H9 (cell line): ENCODE measurements at places on chromosomes 1 and 21. TPM values are rescaled to one million over a fixed set of nuclear protein-coding genes. Genes with fewer than 3 reads are reported as not detected.
A peak's percentile ranks its signal among the peaks of the same experiment; 100 is the strongest.

Gene MAP10
- total RNA-seq, result 1.2 and 1.3 TPM in 2 replicates

Gene KIAA0040
- total RNA-seq, result 5.0 and 5.2 TPM in 2 replicates

Gene LCE1B
- not detected in 2 replicates for total RNA-seq

Gene ZNF593OS
- not detected in 2 replicates for total RNA-seq

Gene ARHGEF2
- 103 and 111 TPM in 2 replicates for total RNA-seq

Gene FAM78B
- 1.6 and 2.3 TPM in 2 replicates for total RNA-seq

Gene PCSK9
- total RNA-seq, result 72.2 and 75.1 TPM in 2 replicates

Gene QSOX1
- total RNA-seq, result 76.5 and 79.2 TPM in 2 replicates

Gene GJA9
- total RNA-seq, result not detected in 2 replicates

GRCh38 chr1:7224081-7224534, 438.9 kb downstream of the CAMTA1 start:
- DNase-seq, result no peak

DNA sequence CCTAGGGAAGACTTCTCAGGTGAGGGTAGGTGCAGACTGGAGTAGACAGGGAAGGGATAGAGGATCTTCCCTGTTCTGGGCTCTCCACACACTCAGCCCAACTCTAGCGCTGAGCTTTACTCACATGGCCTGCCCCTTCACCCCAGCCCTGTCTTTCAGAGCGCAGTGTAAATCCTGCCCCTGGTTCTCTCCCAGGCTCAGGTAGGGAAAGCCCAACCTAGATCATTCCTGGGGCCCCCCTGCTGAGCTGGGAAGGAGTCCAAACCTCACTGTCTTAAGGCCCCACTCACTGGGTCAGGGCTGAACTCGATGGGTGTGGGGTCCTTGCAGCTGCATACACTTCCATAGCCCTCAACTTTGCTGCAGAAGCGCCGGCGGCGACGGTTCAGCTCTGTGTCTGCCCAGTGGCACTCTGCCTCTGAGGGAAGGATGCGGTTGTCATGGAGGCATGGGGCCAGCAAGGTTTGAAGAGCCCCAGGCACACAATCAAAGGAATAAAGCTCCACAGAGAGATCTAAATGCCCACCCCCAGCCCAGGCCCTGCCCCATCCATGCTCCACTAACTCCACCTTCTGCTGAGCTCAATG, 4.2 kb downstream of the POMGNT1 start:
- no peak for DNase-seq

- no peak for DNase-seq
These were observed 46.3 kb downstream of the DOP1B start for GRCh38 chr21:36202726-36203602.

- DNase-seq, result no peak
These were observed 201.1 kb upstream of the LMO4 start for GRCh38 chr1:87127581-87127980.

- no peak for DNase-seq
These were observed 73.6 kb upstream of the LRRC8B start for GRCh38 chr1:89451011-89451410.

DNA sequence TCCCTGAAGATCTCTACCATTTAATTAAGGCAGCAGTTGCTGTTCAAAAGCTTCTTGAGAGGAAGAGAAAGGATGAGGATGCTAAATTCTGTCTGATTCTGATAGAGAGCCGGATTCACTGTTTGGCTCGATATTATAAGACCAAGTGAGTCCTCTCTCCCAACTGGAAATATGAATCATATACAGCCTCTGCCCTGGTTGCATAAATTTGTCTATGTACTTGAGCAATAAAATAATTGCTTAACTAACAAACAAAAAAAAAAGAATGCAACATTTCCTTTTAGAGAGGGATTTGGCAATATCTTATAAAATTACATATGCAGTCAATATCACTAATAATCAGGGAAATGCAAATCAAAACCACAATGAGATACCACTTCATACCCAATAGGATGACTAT, 26.8 kb downstream of the ALDH9A1 start:
- DNase-seq, result no peak

DNA sequence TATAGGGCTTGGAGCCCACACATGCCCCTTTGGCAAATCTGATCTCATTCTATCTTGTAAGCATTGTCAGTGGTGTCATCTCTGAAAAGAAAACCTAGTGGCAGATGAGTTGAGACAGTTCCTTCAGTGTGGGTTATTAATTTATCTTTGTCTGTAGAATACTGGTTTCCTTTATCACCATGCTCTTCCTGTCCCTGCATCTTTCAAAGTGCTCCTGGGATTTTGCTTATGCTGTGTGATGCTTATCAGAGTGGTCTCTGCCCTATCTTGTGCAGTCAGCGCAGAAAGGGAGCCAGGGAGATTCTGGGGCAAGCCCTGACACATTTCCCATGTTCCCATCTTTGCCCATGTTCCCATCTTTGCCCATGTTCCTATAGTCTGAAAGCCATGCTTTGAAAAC, 402.9 kb downstream of the RWDD3 start:
- no peak for DNase-seq

DNA sequence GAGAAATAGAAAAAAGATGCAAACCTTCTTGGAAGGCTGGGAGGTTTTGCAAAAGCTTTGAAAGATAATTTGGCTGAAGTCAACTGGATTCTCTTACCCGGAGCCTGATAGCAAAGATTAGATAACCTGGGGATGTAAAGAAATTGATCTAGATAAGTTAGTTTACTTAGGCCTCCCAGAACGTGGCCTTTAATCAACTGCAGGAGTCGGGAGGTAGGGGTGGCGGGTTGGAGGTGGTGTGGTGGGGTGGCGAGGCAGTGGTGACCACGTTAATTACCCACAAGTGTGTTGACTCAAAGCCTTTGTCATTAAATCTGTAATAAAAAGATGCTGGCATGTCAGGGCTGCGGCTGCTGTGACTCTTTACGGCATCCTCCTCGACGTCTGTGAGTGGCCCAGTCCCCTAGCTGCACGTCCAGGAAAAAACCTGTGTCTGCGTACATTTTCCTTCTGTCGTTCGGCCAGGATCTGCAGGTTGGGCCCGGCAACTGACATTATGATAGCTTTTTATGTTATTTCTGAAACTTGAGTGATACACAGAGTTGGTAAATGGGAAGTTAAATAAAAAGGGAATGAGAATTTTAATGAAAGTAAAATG, 51.1 kb upstream of the B3GALT2 start:
- no peak for DNase-seq

DNA sequence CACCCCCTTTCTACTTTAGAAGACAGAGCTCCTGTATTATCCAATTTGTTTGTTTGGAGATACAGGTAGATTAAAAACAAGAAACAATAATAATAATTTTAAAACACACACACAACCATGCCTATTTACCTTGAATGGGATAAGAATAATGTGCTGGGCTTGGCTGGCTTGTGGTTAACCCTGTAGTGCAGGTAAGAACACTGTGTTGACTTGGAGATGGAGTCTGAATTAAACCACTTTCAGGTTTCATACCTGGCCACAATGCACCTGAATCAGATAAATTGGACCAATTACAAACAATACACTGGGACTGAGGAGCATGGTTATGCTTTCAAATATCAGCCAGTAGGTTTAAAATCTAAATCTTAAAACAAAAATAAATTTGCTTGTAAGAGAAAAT, 60.8 kb downstream of the EYA3 start:
- DNase-seq, result no peak

DNA sequence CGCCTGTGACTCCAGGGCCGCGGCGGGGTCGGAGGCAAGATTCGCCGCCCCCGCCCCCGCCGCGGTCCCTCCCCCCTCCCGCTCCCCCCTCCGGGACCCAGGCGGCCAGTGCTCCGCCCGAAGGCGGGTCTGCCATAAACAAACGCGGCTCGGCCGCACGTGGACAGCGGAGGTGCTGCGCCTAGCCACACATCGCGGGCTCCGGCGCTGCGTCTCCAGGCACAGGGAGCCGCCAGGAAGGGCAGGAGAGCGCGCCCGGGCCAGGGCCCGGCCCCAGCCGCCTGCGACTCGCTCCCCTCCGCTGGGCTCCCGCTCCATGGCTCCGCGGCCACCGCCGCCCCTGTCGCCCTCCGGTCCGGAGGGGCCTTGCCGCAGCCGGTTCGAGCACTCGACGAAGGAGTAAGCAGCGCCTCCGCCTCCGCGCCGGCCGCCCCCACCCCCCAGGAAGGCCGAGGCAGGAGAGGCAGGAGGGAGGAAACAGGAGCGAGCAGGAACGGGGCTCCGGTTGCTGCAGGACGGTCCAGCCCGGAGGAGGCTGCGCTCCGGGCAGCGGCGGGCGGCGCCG, at the start of gene SIM2:
SIM2 (plus strand) TSS at position 135 of the 565 bp plus-strand sequence. CDS start 632 bp downstream, outside the sequence.
- DNase-seq, result peak; percentile 58

DNA sequence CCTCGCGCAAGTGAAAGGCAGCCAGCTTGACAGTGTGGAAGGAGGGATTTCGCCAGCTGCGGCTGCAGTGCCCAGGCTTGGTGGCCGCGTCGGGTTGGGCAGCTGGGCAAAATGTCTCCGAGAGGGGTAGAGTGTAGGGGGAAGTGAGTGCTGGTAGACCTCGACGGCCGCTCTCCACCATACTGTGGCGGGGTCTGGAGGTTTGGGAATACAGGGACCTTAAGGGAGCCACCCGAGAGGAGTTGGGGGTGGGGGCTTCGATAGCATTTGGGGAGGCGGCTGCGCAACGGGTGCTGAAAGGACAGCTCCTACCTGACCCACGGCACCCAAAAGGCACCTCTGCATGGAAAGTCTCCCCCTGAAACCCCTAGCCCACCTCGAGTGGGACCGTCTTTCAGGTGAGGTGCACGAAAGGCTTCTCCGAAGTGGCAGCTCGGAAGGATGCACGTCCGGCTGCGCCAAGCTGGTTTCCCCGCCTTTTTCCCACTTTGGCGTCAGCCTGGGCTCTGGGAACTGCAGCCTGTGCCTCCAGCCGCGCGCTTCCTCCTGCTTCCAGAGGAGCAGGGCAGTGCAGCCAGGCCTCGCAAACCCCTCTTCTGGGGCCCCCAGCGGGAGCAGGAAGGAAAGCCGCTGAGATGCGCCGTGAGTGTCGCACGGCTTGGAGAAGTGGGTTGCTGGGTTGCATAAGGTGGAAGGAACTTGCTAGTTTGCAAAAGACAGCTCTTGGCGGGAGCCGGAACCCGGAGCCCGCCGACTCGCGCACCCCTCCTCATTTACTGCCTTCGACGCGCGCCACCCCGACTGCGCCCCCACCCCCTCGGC, 531 bp upstream of the HMGN2 start:
- peak; percentile 85 for DNase-seq

- peak; percentile 30 for DNase-seq
These were observed 182.1 kb upstream of the DMRTA2 start for GRCh38 chr1:50605186-50605875.

GRCh38 chr1:20137604-20138003, 1.5 kb upstream of the PLA2G2F start:
- DNase-seq, result no peak

GRCh38 chr1:19405761-19406487, 79.4 kb downstream of the CAPZB start:
- DNase-seq, result no peak

DNA sequence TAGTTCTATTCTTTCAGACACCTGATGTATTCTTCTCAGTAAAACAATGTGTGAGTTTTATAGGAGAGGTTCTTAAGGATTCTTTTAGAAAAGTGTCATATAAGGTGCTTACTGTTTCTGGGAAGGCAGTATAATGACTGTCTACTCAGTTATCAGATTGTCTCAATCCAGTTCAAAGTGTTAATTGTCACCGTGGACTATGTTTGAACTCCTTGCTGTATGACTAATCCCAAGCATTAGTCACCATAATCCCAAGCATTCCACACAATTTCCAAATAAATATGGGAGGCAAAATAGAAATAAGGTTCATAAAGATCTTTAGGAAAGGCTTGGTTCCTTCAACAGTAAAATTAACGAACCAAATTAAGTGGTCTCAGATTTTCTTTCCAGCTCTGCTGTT, 342.1 kb upstream of the NR5A2 start:
- DNase-seq, result no peak

DNA sequence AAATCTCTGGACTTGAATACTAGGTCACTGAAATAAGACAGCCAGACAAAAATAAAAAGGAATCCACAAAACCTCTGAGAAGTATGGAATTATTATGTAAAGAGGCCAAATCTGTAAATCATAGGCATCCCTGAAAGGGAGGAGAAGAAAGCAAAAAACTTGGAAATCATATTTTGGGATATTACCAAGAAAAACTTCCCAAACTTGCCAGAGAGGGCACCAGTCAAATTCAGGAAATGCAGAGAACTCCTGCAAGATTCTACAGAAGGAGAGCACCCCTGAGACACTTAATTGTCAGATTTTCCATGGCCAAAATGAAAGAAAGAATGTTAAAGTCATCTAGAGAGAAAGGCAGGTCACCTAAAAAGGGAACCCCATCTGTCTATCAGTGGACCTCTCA, 862.3 kb upstream of the PRMT6 start:
- no peak for DNase-seq

- DNase-seq, result no peak
These were observed 361.5 kb downstream of the KIF26B start for GRCh38 chr1:245516284-245516759.

DNA sequence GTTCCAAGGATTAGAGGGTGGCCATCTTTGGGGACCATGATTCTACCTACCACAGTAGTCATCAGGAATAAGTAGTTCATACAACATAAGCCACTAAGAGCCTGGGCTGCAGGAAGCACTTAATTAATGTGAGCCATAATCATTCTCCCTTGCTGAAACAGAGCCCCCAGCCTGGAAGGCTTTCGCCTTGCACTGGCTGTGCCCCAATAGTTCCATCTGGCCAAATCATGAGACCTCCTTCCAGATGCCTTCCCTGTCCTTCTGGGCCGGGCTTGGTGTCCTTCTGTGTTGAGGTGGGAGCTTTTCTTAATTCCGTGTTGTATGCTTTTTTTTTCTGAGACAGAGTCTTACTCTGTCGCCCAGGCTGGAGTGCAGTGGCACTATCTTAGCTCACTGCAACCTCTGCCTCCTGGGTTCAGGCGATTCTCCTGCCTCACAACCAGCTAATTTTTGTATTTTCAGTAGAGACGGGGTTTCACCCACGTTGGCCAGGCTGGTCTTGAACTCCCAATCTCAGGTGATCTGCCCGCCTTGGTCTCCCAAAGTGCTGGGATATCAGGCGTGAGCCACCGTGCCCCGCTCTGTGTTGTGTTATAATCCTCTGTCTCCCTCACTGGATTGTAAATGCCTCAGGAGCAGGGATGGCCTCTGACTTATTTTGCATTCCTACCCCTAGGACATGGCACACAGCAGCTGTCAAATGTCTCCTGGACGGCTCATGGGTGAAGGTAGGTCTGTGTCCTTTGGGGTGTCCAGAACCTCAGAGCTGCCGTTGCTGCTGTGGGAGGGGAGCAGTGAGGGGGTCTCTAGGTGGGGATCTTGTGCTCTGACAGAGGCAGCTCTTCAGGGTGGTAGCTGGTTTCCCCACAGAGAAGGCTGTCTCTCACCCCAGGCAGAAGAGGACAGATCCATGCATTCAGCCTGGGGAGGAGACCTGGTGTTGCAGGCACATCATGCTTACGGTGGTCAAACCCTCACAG, 10.1 kb downstream of the GNG4 start:
- DNase-seq, result no peak

DNA sequence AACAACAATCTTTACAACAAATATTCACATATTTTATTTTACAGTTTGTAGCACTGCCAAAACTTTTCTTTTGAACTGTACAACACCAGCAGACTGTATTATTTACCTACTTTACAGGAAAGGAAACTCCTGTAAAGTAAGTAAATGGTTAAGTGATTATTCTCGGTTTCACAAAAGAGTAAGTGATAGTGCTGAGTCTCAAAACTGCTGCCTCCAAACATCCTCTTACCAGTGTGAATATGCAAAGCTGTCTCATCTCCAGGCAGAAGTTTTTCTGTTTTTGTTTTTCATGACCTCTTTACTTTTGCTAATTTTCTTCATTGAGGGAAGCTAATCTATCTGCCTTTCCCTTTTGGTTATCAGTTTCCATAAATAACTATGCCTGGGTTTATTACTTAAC, 286.7 kb downstream of the SRGAP2C start:
- DNase-seq, result no peak

- no peak for DNase-seq
These were observed 1.8 kb upstream of the TSPEAR start for GRCh38 chr21:44713130-44713529.

GRCh38 chr1:185894791-185895190, 160.6 kb downstream of the HMCN1 start:
- DNase-seq, result no peak
